ENCODE measurements at places on chromosomes 1 and 21.

DNA sequence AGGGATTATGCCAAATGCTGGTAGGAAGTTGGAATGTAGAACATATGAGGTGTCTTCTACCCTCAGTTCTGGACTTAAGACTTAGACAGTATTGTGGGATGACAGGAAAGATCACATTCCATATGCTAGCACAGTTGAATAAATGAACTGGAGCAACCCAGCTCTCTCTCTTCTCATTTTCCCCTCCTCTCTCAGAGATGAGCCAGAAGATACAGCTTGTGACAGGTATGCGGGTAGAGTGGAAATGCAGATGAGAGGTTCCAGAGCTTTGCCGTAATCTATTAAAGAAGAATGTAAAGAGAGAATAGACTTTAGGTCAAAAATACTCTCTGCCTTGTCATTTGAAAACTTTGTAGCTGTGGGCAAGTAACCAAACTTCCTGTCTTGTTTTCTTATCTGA, 32.5 kb upstream of the HMCN1 start:
- no peak for DNase-seq

DNA sequence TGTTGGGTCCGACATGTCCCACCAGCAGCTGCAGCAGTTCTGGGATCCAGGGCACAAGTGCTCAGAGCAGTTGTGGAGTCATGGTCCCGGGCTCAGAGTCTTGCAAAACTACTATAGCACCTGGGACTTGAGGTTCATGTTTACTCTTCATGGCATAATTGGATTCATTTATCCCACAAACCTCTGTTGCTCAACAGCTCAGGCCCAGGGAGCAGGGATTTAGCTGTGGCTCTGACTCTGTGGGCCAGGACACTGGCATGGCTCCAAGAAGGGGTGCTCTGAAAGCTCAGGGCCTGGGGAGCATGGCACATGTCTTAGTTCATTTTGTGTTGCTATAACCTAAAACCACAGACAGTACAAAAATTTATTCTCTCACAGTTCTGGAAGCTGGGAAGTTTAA, 626.7 kb upstream of the ADGRL2 start:
- DNase-seq = no peak

DNA sequence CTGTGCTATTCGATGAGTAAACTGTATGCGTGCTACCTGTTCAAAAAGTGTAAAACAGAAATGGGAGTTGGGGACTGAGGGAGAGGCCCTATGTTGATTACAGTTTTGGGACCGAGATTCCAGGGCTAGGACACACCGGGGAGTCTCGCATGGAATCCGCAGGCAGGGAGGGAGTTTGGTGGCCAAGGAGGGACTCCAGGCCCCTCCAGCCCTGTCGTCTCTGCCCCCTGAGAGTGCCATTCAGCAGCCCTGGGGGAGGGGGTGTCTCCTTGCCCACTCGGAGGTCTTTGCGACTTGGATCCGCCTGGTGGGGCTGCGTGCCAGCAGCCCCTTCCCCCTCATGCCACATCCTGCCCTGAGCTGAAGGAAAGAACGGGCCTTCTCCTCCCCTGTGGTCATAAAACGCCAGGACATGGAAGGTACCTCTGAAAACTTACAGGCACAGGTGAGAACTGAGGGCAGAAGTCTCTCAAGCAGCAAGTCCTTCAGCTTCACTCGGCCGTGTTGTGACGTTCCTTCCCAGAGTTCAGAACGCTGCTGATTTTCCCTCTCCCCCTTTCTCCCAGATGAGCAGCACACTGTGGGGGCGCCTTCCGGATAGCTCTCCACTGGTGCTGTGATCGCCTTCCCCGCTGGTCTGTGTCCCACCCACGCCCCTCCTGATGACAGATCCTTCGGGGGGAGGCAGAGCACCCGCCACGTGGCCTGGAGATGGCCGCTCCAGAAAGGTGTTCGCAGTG, 141.4 kb downstream of the PEX14 start:
- no peak for DNase-seq

- no peak for DNase-seq
These were observed 272.4 kb downstream of the DUSP10 start for GRCh38 chr1:221469476-221469875.

- DNase-seq = no peak
These were observed 56.9 kb upstream of the IVNS1ABP start for GRCh38 chr1:185373813-185374529.

GRCh38 chr1:100583827-100584226, 45.9 kb downstream of the GPR88 start:
- DNase-seq = no peak

All from epithelial cell of proximal tubule (primary cell).